NCI-H510A (cell line): ENCODE measurements at places on chromosomes 11 and 22.

DNA sequence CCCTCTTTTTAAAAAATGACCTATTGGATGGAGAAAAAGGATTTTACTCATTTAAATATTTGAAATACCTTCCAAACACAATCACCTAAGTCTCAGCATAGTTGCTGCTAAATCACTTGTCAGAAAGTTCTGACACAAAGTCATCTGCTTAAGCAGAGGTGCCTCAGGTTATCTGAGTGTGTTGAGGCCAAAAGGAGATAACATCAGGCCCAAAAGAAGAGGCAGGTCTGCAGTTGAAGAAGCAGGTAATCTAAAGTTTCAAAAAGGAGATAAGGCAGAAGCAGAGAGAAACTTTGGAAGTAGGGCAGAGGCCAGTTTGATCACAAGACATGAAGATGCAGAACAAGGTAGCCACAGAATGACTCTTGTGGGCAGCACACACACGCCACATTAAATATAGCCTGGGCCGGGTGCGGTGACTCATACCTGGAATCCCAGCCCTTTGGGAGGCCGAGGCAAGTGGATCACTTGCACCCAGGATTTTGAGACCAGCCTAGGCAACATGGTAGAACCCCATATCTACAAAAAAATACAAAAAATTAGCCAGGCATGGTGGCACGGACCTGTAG lies 175.7 kb upstream of the API5 start:
- DNase-seq: no peak

- DNase-seq: no peak
Observed at GRCh38 chr22:20426259-20426615, 11.4 kb downstream of the SCARF2 start.

GRCh38 chr22:48843640-48844039 lies 984.0 kb downstream of the BRD1 start:
- DNase-seq: no peak

- DNase-seq: no peak
Observed at GRCh38 chr22:31912407-31912743, 32.0 kb upstream of the YWHAH start.

DNA sequence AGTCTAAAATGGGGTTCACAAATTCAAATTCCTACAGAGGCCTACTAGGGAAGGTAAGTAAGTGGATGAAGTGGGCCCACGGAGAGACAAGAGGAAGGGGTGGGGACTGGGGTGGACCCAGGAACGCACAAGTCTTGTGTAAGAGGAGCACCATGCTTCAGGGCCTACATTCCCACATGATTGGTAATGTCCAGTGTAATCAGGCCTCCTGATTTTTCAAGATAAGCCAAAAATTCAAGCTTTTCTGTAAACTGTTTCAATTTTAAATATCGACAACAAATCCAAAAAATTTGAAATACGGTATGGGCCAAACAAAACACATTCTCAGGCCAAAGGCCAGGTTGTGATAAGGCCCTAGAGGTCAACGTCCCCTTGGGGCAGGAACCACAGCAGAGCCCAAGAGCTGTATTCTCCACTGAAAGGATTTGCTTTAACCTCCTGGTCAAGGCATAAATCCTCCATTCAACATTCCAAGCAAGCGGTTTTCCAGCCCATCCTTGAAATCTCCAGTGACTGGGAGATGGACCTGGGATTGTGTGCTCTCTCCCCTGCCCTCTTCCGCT lies 116.4 kb downstream of the TRIM29 start:
- no peak for DNase-seq

DNA sequence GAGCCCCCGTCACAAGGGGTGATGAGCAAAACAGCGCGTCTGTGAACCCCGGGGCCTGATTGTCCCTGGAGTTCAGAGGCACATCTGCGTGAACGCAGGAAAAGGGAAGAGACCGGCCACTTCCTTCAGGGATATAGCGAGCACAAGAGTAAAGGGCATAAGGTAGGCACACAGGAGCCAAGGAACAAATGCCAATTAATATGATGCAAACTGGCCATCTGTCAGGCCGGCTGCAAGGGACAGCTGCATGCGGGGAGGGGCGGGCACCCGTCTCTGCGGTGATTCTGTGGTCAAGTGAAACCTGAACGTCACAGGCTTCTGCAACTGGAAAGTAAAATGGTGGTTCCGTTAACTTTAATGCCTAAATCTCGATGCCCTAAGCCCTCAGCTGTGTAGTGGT lies 64.7 kb downstream of the TRIM29 start:
- no peak for DNase-seq

DNA sequence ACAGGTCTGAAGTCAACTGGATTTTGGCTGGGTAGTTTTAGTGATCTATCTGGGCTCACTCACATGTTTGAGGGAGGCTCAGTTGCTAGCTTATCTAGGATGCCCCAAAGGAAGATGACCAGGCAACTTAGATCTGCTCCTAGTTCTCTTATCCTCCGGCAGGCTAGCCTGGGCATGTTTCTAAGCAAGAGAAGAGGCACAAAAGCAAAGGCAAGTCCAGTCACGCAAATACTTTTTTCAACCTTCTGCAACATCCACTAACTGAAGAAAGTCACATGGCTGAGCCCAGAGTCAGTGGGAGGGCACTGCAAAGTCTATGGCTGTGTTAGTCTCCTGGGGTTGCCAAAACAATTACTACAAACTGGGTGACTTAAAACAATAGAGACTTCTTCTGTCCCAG lies 32.9 kb upstream of the FSHB start:
- DNase-seq: no peak

DNA sequence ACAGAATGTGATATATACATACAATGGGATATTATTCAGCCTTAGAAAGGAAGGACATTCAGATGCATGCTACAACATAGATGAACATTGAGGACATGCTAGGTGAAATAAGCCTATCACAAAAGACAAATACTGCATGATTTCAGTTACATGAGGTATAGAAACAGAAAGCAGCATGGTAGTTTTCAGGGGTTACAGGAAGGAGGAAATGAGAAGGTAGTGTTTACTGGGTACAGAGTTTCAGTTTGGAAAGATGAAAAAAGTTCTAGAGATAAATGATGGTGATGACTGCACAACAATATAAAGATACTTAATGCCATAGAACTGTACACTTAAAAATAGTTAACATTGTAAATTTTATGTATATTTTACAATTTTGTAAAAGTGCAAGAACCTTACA lies 266.7 kb upstream of the C11orf87 start:
- DNase-seq: no peak

GRCh38 chr11:43067681-43068080 lies 244.1 kb upstream of the API5 start:
- DNase-seq: no peak
